ENCODE measurements at places on chromosomes 3 and 15.

- no peak for DNase-seq
Observed at GRCh38 chr3:23546181-23546580, 259.6 kb upstream of the UBE2E1 start.

DNA sequence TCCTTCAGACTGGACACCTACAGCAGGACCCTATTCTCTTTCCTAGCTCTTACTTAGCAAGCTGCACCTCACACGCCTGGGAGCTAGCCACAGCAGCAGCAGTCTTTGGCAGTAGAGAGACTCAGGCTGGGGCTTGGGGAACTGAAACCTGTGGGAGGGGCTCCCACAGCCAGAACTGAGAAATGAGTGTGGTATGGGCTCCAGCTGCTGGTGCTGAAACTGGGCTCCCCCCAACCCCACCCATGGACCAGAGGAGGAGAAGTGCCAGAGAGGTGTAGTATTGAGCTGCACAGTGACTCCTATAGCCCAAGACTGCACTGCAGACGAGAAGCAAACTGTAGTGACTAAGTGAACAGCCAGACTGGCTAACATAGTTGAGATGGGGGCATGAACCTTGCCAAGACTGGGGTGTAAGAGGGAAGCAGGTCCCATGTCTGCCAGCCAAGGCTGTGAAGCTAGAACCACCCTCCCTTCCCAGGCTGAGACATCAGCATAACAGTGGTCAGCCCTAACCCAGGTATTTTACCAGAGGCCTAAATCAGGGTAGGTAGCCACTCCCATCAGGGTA is 62.5 kb downstream of the MYO5A start:
- no peak for DNase-seq

- no peak for DNase-seq
Observed at GRCh38 chr3:7545334-7545733, 684.4 kb downstream of the GRM7 start.

DNA sequence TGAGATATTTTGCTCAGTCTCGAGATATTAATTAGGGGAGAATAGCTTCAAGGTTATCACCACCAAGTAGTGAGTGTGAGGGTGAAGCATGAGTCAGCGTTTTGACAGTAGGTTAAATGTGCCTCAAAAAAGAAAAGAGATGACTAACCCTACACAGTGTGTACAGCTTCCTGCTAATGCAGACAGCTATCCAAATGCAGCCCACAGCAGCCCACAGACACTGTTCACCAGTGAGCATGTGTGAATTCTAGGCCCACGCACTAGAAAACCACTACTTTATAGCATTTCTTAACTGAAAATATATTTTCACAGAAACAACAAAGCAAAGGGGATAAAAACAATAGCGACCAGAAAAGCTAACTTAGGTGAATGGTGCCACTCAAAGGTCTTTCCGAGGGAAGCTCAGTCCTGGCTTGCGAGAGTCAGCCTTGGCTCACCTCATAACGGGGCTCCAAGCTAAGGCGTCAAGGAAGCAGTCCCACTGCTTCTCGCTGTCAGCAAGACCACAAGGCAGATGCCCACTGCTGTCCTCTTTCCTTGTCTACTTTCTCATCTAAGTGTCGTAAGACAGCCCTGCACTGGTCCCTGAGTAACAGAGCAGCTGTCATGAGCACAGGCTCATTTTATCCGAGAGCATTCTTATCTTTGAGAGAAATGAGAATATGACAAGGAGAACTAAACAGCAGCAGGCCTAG is 47.6 kb downstream of the TXNRD3 start:
- no peak for DNase-seq

DNA sequence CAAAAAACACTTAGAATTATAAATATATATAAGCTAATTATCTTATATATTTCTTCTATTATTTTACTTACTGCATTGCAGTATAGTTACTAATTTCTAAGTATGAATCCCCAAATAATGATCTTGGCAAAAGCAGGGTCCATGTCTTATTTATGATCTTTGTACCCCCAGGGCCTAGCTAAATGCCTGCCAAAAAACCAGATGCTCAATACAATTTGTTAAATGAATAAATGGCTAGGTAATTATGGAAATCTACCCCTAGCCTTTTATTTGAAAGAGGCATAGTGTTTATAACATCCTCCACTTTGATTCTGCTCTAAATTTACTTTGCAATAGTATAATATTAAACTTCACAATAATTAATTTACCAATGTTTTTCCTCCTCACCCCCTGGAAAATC is 69.5 kb downstream of the CSNK1G1 start:
- DNase-seq, result no peak

DNA sequence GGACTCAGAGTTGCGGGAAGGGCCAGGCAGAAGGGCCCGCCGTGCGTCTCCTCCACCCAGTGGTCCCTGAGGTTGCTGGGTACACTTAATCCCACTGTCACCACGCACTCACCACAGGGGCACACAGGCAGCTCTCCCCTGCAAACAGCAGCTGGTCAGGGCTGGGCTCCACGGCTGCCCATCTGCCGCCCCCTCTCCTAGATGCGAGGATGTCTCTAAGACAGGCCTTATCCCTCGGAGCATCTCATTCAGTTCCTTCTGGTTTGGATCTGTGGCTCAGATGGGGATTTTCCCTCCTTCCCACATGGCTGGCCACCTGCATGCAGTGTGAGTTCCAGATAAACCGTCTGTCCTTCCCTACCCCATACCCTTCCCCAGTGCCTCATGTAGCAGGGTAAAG is 26.3 kb downstream of the MRPS11 start:
- DNase-seq, result no peak

DNA sequence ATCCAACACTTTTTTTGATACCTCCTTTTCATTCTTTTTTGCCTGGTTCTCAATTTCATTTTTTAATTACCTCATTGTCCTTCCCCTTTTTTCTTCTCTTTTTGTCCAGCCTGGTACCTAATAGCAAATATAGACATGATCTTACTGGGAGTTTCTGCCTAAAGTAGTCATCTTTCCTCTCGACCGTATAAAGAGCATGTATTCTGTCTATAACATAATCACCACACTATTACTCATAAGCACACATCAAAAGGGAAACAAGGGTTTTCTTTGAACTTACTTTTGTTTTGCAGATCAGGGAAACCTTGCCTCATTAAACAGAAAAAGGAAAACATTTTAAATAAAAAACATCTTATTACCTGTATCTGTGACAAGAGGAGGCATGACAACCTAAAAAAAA is 33.0 kb downstream of the FAM98B start:
- no peak for DNase-seq

DNA sequence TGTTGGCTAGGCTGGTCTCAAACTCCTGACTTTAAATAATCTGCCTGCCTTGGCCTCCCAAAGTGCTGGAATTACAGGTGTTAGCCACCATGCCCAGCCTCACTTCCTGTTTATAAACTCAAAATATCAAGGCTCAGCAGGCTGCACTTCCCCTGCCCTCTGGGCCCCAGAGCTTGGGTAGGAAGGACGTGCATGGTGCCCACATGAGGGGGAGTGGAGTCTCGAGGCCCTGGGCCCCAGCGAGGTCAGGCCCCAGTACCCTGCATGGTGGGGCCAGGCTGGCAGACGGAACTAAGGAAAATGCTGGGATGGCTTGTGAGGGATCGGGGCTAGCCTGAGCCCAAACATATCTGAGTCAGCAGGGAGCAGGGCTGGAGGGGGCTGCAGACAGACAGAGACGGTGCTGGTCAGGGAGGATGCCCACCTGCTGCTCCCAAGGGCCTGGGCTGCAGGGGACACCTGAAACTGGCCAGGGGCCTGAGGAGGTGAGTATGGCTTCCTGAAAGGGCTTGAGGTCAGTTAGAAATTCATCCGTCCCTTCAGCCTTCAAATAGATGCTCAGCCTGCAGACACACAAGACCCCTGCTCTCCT is 5.1 kb downstream of the SPTBN5 start:
- no peak for DNase-seq

DNA sequence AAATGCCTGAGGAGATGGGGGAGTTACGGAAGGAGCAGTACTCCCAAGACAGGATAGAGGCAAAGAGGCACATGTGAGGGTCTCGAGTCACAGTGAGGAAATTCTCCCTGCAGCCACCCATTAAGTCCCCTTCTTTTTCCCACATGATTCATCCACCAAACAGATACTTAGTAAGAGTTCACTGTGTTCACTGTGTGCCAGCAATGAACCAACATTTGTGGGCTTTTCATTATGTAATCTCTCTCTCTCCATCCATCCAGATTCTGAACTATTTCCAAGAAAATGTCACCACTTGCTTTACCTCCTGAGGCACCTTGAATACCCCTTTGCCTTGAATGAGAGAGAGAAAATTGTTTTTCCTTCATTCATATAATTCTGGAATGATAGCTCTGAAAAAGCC is 24.6 kb upstream of the LRRFIP2 start:
- no peak for DNase-seq

- DNase-seq, result no peak
Observed at GRCh38 chr3:177451864-177452830, 254.9 kb upstream of the TBL1XR1 start.

GRCh38 chr15:93324186-93324975 is 235.4 kb upstream of the RGMA start:
- no peak for DNase-seq

GRCh38 chr3:63474828-63475518 is 177.5 kb upstream of the SNTN start:
- DNase-seq, result no peak

GRCh38 chr15:101207867-101208288 is 44.0 kb downstream of the CHSY1 start:
- no peak for DNase-seq

DNA sequence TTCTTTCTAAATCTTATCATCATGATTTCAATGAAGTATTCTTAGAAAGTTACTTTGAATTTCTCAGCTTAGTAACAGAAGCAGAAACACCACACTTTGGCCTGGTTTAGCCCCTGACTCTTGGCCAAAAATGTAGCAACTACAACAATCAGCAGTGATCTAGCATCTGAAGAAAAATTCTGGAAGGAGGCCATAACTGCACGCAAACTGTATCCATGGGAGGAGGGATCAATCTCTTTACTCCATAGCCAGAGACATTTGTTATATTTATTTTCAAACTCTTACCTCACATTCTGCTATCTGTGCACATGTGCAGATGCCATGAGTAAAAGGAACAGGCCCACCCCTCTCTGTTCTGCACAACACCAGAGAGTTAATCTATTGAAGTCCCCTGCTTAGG is 251.0 kb upstream of the P2RY1 start:
- no peak for DNase-seq

GRCh38 chr3:57851304-57851703 is 95.2 kb downstream of the SLMAP start:
- DNase-seq, result no peak

DNA sequence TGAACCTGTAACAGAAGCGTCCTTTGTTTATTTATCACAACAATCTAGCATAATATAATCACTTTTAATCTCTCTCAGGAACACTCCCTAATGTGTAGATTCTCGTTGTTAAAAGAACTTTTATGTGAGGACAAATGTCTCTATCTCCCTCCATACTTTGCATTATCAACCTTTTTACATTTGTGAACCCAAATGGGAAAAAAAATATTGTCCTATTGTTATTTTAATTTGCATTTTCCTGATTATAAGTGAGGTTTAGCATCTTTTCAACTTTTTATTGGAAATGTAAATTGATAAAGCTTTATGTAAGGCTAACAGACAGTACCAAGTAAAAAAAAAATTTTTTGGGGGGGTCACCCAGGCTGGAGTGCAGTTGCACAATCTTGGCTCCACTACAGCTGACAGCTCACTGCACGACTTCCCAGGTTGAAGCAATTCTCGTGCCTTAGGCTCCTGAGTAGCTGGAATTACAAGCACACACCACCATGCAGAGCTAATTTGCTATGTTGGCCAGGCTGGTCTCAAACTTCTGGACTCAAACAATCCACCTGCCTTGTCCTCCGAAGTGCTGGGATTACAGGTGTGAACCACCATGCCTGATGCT is 33.0 kb upstream of the DENND4A start:
- no peak for DNase-seq

GRCh38 chr15:46034755-46035154 is 399.9 kb downstream of the SQOR start:
- no peak for DNase-seq

DNA sequence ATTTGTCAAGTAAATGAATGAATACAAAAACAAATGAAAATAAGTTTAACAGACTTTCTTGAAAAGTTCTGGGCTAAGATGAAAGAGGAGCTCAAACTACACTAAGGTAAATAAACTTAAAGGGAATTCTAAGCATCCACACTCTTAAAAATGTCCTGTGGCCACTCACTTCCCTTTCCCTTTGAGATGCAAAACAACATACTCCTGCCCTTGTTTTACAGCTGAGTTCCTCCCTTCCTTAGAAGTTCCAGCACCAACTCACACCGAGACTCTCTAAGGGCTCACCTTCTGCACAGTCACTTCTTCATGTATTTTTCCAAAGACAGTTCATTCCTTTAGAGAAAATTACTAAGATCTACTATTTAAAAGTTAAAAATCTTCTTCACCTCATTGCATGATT is 123.3 kb upstream of the CMC1 start:
- no peak for DNase-seq

GRCh38 chr3:183044547-183045229 is 54.6 kb downstream of the MCCC1 start:
- no peak for DNase-seq

- DNase-seq, result no peak
Observed at GRCh38 chr3:43531835-43532234, 90.0 kb downstream of the ANO10 start.

DNA sequence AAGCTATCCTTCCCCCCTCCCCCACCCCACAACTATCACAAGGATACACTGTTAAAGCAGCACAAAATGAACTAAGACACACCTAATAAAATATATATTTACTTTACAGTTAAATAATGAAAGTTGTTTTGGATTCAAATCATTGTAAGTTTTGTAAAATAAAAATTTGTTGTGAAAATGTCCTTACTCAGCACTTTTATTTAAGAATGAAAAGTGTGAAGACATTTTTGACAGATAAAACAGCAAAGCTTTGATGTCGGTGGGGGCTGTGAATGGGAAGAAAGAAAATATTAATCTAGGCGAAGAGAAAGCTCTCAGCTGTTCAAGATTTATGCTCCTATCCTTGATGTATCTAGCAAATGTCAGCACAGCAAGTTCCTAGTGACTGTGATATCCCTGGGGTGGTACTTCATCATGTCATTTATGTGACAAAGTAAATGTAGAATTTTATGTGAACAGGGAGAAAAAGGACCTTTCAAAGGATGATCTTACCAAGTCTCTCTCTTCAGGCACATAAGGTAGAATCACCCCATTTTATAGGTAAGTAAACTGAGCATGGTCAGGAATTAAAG is 216.4 kb downstream of the ROBO1 start:
- no peak for DNase-seq

DNA sequence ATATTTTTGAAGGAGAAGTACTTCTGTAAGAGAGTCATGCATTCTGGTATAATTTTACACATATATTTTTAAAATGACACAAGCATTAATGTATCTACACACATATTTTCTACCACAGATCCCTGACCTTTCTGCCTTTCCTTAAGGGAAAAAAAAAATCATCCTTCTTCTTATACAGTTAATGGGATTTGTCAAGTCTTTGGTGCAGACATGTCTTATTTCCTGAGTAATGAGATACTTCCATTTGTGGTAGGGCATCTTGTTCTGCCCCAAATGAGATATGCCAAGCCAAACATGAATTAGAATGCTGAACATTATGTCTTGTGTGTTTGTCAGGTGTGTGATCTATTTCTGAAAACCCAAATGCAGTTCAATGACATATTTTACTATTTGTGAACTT is 329.9 kb downstream of the RBMS3 start:
- no peak for DNase-seq

GRCh38 chr3:42101048-42101447 is 9.9 kb downstream of the TRAK1 start:
- no peak for DNase-seq

All from neural crest cell (in vitro differentiated cells).